Fibroblast of the conjunctiva (primary cell): ENCODE measurements at places on chromosomes 2 and 18.

- no peak for DNase-seq
These were observed 40.9 kb upstream of the C1D start for GRCh38 chr2:68103709-68104055.

DNA sequence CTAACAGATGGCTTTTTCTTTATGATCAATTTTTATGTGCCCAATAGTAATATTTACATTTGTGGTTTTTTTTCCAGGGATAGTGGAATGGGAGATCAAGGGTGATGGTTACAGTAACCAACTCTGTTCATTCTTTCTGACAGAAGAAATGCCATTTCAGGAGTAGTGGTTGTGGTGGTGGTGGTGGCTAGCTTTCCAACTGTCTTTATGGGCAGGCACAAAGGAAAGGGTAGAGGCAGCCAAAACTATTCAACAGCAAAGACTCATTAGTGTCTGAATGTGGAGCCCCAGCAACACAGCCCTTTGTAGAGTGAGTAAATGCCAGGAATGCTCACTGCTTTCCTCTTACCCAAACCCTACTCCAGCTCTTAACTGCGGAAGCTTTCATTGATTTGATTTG lies 227.7 kb downstream of the RND3 start:
- no peak for DNase-seq

GRCh38 chr2:21268197-21268877 lies 144.6 kb downstream of the TDRD15 start:
- no peak for DNase-seq

DNA sequence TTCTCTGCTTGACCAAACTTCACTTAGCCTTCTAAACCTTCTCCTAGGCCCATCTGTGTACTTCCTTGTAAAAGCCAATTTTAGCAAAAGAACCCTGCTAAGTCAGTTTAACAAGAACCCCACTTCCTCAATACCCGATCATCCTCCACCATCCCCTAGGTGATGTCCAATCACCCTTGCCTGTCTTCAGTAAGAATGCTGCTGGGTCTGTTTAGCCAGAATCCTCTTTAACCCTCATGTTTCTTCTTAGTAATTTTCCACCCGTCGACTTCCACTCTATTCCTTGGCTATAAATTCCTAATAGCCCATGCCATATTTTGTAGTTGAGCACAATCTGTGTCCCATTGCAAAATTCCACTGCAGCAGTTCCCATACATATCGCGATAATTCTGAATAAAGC lies 780.0 kb upstream of the RAB6C start:
- no peak for DNase-seq

GRCh38 chr2:27306573-27307286 lies 1.5 kb downstream of the UCN start:
- DNase-seq: no peak

DNA sequence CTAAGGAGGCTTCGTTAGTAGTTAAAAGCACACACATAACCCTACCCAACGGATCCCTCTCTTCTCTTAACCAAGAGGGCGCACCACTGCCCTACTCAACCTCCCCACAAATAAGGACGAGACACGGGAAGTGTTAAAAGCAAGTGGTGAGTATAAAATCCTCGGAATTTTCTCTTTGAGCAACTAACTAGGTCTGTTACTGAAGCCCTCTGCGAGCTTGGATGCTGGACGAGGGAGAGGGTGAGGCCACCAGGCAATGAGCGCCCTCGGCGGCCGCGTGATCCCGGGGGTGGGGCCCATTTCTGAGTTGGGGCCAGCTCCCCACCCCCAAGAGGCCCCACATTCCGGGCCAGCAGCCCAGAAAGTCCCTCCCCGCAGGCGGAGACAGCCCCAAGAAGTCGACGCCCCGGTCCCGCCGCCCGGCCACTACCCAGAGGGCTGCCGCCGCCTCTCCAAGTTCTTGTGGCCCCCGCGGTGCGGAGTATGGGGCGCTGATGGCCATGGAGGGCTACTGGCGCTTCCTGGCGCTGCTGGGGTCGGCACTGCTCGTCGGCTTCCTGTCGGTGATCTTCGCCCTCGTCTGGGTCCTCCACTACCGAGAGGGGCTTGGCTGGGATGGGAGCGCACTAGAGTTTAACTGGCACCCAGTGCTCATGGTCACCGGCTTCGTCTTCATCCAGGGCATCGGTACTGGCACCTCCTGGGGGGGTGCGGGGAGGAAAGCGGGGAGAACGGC lies at the start of gene CYBRD1:
Gene CYBRD1 (plus strand): TSS at position 423 of the 736 bp plus-strand sequence. CDS start 72 bp downstream, at position 495.
- peak; percentile 83 for DNase-seq

GRCh38 chr2:221792971-221793521 lies 220.9 kb upstream of the EPHA4 start:
- DNase-seq: no peak

- DNase-seq: no peak
These were observed 319.6 kb upstream of the TCF4 start for GRCh38 chr18:55907453-55908175.

DNA sequence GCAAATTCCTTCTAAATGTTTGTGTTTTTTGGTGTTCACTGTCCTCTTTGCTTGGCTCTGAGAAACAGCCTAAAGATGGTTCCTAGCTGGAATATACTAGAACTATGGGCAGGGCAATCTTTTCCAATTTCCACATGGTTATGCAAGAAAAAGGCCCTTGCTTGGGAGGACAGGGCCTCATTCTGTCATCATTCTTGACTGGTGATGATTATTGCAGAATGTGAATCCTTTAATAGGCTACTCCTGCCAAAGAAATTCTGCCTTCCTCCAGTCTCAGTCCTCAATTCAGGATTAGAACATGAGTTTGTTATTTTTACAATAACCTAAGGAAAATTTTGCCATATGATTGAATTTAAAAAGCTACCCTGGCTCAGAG lies 218.7 kb downstream of the HNMT start:
- peak; percentile 29 for DNase-seq

DNA sequence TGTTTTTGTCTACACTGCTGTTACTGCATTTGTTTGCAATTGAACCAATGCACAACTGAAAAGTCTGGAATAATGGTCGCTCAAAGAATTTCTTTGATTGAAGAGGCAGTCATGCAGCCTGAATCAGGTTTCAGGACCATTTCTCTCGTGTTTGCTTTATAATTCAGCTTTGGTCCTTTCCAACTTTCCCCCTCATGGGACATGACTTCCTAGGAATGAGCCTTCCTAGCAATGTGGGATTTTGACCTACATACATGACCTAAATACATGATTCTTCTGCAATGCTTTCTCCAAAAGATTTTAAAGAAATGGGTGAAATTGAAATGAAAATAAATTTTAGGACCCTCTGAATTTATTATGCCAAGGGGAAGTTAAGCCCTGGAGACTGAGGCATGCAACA lies 197.4 kb downstream of the MREG start:
- no peak for DNase-seq

- no peak for DNase-seq
These were observed 229.4 kb downstream of the THSD7B start for GRCh38 chr2:136994793-136995192.

GRCh38 chr18:33495278-33495677 lies 54.8 kb upstream of the CCDC178 start:
- DNase-seq: peak; percentile 14

GRCh38 chr2:38384338-38384737 lies 7.3 kb upstream of the ATL2 start:
- DNase-seq: no peak

DNA sequence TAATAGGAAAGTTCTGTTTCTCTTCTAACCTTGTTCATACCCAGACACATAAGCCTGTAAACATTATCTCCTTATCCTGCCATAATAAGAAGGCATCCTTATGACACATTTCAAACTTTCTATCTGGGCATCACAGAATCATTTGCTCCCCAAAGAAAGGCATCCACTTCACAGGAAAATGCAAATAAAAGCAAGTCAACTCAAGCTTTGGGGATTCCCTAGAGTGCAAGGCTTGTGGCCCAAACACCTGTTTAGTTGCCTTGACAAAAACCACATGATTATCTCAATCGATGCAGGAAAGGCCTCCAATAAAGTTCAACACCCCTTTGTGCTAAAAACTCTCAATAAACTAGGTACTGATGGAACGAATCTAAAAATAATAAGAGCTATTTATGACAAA lies 195.7 kb upstream of the GALNT5 start:
- DNase-seq: no peak

DNA sequence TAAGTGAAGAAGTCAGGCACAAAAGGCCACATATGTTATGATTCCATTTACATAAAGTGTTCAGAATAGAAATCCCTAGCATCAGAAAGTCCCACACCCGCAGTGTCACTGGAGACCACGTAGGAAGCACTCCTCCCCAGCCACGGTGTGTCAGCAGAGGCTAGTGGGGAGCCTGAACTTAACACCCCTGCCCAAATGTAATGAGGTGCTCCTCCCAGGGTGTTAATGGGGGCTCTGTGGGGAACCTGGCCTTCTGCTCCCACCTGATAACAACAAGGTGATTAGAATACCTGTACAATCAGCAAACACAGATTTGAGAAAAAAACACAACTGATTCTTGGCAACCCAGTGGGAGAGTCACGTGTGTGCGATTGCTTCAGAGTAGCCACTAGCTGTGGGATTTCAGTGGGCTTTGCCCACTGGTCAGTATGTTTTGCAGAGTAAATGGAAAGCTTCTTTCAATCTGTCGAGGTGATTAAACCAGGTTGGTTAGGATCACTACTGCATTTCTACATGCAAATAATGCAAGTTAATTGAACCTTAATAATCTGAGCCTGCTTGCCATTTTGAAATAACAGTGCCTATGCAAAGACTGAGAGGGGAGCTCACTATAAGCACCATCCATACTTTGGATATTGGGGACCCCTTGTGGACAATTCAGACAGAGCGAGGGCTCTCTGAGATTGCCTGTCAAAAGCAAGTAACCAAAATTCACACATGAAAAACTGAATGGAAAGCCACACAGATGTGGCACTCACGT lies 20.6 kb upstream of the ATRAID start:
- no peak for DNase-seq

DNA sequence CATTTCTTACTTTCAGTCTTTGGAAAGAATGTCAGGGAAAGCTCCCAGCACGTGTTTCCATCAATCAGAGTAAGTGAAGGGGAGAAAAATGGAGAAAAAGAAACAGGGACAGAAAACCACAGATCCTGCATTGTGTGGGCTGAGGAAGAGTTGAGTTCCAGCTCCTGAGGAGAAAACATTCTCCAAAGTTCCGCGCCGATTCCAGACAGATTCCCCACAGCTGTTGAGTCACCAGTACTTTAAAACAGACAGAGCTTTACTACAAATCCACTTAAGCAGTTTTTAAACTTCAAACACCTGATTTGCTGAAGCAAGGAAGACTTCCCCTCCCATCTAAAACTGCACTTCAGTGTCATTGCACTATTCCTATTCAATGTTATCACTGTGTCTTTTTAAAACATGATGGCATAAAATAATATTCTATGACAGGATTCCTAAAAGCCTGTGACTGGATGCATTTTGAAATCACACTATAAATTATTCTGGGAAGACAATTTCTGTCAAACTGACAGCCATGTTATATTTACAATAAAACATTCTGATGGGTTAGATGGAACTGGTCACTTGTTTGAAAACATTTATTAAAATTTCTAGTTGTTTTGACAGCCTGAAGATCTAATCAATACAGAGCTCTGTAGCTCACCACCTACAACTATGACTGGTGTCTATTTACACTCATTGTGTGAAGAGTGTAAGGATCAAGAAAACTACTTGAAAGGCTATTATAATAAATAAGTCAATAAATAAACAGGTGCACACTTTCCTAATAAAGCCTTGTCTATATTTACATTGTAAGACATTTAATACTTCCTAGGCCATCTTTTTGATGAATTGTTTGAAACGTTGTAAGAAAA lies 40.9 kb downstream of the TCF4 start:
- peak; percentile 9 for DNase-seq

- DNase-seq: peak; percentile 96
These were observed 132.2 kb downstream of the DOCK10 start for GRCh38 chr2:224909885-224910573.

DNA sequence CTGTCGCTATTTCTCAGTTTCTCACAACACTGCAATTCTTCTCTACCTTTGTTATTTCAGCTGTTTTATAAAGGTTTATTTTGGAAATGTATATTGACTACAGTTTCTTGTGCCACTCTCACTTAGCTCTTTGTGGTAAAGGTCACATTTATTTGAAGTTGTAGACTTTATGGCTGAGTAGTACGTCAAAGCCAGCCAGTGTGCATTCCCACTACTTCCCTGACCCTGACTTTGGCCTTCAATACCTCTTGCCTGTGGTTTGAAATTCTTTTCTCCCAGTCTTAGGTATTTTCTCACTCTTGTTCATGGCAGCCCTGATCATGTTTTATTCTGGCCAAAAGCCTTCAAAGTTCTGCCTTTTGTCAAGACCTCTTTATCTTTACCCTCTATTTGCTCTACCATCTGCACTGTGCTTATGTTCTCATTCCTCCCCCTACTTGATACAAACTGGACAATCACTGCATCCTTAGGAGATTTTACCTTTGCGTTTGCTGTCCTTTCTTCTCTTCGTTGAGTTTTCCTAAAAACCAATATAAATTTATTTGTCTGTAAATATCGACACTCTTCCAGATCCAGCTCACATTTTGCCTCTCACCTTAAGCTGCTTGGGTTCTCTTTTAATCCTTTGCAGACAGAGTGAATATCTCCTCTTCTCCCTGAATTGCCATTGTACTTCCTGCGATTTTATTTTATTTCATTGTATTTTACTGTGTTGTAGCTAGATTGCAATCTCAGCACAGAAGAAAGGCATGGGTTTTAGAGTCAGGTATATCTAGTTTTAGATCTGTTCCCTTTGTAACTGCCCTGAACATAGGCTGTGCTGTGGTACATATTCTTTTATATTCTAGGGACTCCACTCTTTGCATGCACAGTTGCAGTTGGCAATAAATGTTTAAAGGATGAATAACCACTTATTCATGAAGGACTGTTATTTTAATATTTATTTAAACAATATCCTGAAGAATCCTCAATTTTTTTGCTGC lies 31.2 kb downstream of the GULP1 start:
- no peak for DNase-seq

GRCh38 chr2:230684270-230685168 lies 28.1 kb upstream of the CAB39 start:
- no peak for DNase-seq

DNA sequence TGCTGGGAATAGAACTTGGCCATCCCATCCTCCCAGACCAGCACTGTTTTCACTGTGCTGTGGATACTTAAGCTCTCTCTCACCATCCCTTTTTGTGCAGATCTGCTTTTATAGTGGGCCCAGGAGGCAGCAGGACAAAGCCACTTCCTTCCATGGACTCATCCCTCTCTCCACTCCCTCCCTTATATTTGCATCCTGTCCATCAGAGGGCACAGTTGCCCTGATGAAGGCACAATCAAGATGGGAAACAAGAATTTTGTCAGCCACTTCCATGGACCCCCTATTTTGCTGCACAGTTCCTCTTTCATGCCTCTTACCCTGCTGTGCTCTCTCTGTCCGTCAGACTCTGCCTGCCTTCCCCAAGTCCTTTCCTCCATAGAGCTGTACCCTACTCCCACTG lies 338.7 kb downstream of the HRH4 start:
- DNase-seq: no peak

GRCh38 chr2:164967781-164968228 lies 12.5 kb upstream of the SLC38A11 start:
- no peak for DNase-seq

GRCh38 chr2:241198381-241199279 lies 10.2 kb downstream of the ANO7 start:
- no peak for DNase-seq
